ENCODE measurements at places on chromosomes 12 and 14.

DNA sequence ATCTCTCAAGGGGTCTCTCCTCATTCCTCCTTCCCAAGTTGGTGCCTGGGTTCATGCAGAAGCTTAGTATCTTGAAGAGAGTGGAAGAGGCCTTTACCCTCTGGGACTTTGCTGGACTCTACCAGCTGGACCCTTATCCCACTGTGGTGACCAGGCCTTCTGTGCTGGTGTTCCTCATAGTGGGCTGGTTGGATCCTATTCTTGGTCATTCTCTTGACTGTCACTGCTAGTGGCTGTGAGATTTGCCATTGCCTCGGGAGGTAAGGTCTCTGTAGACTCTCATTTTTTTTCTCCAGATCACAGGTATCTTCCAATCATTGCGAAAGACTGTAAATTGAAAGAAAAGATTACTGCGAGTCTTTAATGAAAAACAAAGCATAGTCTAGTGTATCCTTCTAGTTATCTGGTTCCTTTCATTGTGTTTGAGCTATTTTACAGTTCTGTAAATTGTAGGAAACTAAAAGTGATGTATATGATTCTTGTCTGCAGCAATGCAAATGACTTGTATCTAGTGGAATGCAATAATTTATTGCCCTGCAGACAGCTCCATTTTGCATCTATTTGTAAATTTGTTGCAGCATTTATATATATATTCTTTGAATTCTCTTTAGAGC lies 217.9 kb downstream of the AEBP2 start:
- DNase-seq = no peak

DNA sequence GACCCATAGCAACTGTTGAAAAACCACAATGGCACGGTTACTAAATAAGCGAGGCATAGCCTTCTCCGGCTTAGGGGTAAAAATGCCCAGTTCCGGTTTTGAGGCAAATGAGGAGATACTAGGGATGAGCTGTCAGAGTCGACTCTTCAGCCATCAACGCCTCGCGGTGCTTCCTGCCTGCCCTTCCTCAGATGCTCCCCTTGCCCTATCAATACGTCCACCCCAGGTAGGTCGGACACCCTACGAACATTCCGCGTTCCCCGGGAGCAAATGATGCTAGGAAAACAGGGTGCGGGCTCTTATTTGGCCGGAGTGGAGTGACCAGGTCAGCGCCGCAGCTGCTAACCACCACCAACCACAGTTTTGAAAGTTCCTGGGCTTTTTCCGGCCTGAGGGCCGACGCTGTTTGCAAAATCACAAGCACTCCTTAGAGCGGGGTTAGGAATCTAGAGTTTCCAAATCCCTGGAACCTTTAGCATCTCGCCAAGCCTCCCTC lies 1.2 kb downstream of the SRSF9 start:
- DNase-seq = no peak

- no peak for DNase-seq
Measured at GRCh38 chr12:4447151-4447550, 1.5 kb upstream of the FGF6 start.

DNA sequence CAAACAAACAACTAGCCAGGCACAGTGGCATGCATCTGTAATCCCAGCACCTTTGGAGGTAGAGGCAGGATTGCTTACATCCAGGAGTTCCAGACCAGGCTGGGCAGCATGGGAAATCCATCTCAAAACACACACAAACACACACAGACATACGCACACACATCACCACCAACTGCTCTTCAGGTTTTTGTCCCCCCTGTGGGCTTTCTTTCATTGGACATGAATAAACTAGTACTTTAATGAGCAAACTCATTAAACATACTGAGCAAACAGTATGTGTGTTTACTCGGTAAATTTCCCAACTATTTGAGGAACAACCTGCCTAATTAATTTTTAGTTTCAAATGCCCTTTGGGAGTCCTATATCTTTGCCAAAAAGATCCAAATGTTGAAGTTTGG lies 10.1 kb upstream of the RASSF3 start:
- DNase-seq = no peak

- no peak for DNase-seq
Measured at GRCh38 chr14:61192989-61193388, 88.1 kb downstream of the TMEM30B start.

DNA sequence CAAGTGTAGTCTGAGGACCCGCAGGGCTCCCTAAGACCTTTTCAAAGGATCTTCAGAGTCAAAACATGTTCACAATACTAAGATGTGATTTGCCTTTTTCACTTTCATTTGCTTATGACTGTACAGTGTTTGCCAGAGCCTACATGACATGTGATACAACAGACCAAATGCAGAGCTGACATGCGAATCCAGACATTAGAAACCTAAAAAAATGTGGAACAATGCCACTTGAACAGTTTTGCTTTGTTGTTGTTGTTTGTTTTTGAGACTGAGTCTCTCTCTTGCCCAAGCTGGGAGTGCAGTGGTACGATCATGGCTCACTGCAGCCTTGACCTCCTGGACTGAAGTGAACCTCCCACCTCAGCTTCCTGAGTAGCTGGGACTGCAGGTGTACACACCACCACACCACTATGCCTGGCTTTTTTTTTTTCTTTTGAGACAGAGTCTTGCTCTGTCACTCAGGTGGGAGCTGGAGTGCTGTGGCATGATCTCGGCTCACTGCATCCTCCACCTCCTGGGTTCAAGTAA lies 5.3 kb upstream of the RAB35 start:
- no peak for DNase-seq

- no peak for DNase-seq
Measured at GRCh38 chr12:46470975-46471374, 98.4 kb upstream of the SLC38A2 start.

GRCh38 chr12:60075091-60075490 lies 479.3 kb downstream of the SLC16A7 start:
- no peak for DNase-seq

- no peak for DNase-seq
Measured at GRCh38 chr12:97701901-97702300, 239.3 kb downstream of the RMST start.

- DNase-seq = no peak
Measured at GRCh38 chr12:95623554-95624170, 72.4 kb upstream of the USP44 start.

DNA sequence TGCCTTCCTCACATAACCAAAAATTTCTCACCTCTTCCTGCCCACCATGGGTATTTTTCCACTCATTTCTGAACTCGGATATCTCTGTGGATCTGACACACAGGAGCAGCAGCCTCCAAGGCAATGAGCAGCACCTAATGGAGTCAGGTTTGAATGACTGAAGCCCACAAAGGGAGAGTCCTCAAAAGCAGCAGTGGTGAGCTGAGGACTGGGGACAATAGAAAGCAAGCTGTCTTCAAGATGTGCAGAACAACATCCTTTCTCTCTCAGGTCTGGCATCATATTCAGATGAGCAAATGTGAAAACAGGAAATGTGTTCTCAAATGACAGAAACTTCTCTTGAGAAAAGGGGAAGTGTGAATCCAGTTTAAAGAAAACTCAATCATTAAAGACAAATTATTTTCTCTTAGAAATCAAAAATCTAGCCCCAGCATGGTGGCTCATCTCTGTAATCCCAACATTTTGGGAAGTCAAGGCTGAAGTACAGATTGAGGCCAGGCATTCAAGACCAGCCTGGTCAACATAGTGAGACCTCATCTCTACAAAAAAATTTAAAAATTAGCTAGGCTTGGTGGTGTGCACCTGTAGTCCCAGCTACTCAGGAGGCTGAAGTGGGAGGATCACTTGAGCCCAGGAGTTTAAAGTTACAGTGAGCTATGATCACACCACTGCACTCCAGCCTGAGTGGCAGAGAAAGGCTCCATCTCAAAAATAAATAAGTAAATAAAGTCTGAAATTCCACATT lies 54.2 kb downstream of the C12orf42 start:
- DNase-seq = no peak

Measured in cortex of kidney (tissue), 1 donor.